ENCODE measurements at places on chromosomes 2 and 18.

GRCh38 chr18:6941996-6942395, 175.6 kb downstream of the LAMA1 start:
- DNase-seq: no peak

DNA sequence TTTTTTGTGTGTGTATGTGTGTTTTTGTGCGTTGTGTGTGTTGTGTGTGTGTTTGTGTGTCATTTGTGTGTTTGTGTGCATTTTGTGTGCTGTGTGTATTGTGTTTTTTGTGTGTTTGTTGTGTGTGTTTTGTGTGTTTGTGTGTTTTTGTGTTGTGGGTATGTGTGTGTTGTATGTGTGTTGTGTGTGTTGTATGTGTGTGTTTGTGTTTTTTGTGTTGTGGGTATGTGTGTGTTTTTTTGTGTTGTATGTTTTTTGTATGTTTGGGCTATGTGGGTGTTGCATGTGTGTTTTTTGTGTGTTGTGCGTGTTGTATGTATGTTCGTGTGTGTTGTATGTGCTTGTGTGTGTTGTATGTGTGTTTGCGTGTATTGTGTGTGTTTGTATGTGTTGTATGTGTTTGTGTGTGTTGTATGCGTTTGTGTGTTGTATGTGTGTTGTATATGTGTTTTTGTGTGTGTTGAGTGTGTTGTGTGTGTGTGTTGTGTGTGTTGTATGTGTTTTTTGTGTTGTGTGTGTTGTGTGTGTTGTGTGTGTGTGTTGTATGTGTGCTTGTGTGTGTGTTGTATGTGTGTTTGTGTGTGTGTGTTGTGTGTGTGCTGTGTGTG, 275.3 kb downstream of the HRH4 start:
- no peak for DNase-seq

DNA sequence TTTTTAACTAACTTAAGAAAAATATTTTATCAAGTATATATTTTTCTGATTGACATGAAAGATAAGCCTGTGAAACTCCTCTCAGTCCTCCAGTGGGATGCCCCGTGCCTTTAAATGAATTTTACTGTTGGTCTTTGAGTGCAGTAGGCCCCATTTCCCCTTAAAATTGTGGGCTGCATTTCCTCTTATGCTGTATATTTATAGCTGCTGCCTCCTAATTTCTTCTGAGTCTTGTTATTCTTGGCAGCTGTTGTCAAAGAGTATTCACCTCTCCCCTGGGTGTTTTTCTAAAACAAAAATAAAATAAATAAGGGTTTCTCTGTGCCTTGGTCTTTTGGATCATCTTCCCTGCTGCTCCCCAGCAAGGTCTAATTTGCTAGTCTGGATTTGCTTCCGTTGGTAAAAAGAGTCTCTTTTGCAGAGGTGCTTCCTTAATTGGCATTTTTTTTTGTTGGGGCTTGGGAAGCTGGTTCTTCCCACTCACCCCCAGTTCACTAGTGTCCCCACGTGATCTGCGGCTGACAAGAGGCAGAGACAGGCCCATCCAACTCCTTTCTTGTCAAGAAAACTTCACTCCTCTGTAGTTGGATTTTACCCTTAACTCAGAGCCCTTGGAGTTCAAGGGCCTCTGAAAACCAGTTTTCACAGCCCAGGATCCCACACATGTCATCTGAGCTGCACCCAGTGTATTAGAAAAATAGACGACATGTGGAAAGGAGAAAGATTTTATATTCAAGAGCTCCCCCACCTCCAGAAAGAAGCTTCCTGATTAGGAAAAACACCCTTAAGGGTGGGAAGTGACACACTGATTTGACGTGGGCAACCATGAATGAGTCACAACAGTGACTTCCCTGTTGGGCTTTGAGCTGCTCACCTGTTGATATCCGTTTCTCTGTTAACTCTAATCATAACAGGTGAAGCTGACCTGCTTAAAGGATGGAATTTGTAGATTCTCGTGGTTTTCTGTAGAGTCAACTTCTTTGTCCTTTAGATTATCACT, 431.5 kb downstream of the DCDC2C start:
- DNase-seq: no peak

GRCh38 chr2:111705711-111706336, 178.2 kb downstream of the ANAPC1 start:
- DNase-seq: no peak

- DNase-seq: no peak
These were observed 27.8 kb upstream of the COPS8 start for GRCh38 chr2:237057893-237058300.

GRCh38 chr2:208074610-208075356, 49.5 kb upstream of the PLEKHM3 start:
- DNase-seq: no peak

- DNase-seq: no peak
These were observed 847.6 kb upstream of the CELF4 start for GRCh38 chr18:38413193-38413592.

DNA sequence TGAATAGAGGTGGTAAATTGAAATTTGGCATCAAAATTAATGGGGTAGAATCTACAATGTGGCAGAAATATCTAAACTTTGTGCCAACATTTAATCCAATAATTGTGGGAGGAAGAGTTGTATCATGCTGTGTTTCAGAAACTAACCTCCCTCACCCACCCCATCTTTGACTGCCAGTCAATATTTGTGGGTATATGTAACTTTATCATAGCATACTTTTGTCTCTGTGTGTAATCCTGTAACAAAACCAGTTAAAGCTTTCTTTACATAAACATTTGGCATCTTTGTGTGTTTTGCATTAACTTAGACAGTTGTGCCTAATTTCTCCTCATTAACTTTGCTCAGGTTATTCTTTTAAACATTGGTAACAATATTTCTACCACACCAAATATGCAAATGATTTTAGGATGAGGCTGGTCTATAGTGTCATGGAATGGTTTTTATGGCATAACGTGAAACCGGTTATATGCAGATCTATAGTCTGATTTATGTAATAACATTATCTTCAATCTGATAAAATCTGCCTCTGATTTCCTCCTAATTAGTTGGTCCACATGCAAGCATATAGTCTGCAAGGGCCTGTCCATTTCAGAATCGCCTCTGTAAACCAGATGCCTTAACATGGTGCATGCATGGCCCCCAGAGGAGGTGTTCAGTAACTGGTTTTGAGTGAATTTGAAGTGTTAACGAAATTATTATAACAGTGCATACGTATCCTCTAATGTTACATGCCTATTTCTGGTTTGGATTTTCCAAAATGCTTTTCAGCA, 84.3 kb downstream of the ACSL3 start:
- DNase-seq: no peak

Measured in HEK293T (cell line).